ENCODE measurements at places on chromosomes 4 and X.

GRCh38 chr4:80184825-80185756, 12.2 kb upstream of the PRDM8 start:
- peak; percentile 65 for DNase-seq

DNA sequence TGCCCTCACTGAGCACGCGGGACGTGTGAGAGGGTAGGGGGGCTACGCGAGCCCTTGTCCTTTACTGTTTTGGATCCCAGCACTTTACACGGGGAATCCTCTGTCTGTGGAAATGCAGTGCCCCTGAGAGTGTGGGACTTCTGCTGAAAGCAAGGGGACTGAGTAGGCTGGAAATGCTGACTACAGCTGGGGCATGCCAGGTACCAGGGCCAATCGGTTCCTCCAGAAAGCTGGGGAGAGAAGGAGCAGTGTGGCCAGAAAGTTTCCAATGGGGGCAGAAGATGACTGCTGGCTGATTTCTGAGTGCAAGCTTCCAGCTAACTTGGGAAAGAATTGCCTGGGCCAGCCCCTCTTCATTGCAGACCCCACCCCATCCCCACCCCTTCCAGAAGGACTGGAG, 1.5 kb downstream of the NHSL2 start:
- no peak for DNase-seq

GRCh38 chr4:10092481-10093270, 23.9 kb downstream of the WDR1 start:
- peak; percentile 51 for DNase-seq

DNA sequence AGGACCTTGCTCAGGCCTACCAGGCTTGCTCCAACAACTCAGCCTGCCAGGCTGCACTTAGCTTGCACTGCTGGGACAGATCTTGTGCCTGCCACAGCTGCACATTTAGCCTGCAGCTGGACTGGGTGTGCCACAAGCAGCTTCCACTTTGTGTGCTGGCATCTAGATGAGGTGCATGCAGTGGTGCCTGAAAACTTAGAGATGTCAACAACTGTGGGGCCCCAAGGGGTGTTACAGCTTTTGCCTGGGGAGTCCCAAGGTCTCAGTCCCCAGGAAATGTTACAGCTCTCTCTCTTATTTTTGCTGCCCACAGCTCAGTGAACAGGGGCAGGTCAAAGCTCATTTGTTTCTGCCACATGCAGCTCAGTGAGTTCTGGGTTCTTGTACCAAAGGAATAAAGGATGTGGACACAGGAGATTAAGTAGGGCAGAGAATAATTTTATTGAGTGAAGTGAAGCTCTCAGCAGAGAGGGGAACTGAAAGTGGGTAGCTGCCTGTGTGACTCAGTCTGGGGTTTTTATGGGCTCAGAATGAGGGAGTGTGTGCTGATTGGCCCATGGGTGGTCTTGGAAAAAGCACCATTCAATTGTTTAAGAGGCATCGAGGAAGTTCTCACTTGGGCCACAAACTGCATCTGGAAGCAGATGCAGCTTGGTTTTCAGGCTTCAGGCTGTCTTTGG, 828.3 kb downstream of the TECRL start:
- no peak for DNase-seq

DNA sequence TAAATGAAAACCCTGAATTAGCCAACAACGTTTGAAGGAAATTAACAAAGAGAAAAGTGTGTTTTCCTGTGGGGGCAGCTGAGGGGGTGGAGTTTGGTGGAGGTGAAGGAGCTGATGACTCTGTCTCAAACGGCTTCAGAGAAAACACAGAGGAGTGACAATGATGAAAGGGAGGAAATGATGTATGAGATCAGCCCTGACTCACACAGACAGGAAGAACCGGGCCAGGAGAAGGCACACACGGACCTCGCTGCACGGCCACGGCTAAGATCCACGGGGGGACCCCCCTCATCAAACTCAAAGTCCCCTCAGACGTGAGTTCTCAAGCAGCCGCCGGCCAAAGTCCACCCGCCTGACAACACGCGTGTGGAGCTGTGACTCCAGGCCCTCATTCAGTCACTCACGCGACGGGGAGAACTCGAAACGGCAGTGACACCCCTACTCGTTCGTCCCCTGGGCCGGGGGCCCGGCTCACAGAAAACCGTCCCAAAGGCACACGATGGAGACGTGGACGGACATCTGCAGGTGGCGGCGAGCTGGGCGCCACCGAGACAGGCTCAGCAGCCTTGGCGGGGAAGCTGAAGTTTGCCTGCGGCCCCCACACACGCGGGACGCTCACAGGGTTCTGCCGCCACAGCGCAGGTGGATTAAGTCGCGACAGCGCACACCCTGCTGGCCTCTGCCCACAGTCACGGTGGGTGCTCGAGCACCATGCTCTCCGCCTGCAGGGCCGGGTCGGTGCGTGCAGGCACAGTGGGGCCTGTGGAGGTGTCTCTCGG, 28.8 kb downstream of the PPP2R3B start:
- peak; percentile 41 for DNase-seq

GRCh38 chr4:109294006-109294405, 8.5 kb downstream of the COL25A1 start:
- peak; percentile 78 for DNase-seq

- no peak for DNase-seq
Measured at GRCh38 chr4:182564724-182565369, 321.6 kb downstream of the TENM3 start.

DNA sequence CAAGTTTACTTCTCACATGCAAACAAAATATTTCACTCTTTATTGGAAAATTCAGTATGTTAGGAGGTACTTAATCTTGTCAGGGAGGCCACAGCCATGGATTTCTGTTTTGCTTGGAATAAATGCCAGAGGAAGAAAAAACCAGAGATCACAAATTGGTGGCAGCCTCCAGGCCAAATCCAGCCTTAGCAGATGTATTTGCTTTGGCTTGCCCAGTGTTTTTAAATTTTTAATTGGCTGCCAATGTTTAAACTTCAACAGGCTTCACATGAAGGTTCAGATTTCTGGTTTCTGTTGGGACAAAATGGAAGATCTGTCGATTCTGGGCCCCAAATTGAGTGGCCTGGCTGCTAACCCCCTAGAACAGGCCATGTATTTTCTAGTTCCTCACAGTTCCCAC, 19.2 kb downstream of the YY2 start:
- DNase-seq, result no peak

GRCh38 chr4:176422511-176422910, 102.7 kb downstream of the SPCS3 start:
- DNase-seq, result no peak

GRCh38 chrX:38878641-38879340, 77.5 kb downstream of the MID1IP1 start:
- DNase-seq, result no peak

DNA sequence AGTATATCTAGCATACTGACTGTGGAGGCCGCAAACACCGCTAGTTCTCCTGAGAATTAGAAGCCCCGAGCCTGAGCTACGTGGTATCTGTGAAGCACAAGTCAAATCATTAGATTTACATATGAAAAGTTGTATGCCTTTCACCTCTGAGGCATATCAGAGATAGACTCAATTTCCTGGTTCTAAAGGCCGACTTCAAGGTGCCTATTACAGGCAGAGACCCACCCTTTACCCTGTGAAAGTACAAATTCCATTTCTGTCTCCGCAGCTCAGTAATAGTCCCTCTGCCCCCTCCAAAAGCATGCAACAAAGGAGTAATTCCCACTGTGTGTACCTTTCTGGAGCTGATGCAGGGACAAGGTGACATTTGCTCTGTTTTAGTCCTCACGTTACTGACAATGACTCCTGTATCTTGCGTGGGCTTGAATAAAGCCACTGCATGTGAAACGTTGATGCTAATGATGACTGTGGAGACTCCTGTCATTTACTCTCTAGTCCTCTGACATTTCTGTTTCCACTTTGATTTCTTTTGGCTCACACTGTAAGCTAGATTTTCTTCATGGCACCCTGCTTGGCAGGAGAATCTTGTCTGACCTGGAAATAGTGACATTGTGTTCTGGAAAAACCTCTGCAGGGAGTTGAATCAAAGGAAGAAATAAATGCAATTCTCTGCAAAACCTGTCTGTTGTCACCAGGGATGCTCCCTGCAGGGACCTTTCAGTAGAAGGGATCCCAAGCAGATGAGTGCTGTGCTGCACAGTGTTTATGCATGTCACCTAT, 273.2 kb upstream of the EMCN start:
- DNase-seq, result no peak

DNA sequence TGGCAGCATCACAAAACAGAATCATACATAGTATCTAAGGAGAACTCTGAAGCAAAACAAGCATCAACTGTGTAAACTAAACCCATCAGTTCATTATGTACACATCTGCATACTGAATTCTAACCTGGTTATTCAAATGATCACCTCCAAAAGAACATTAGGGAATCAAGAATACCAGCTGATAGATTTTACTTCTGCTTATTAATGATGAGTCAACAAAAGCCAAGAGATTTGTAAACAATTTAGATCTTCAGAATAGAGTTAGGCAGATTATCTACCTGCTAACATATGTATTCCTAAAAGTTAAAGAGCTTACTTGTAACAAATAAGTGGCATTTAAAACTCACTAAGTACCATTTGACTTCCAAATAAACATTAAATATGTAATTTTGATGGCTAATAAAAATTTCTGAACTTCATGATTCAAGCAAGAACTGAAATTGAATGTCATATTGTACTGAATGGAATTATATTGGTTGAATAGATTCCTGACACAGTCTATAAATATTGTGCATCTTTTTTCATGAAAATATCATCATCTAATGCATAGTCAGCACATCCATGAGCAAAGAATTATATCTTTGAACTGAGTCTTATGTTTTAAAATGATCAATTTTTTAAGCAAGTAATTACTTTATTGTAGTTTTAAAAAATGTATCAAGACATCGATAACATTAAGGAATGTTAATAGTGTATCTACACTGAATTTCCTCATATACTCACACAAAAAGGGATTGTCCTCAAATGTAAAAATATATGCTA, 470.5 kb downstream of the GRXCR1 start:
- DNase-seq, result no peak

DNA sequence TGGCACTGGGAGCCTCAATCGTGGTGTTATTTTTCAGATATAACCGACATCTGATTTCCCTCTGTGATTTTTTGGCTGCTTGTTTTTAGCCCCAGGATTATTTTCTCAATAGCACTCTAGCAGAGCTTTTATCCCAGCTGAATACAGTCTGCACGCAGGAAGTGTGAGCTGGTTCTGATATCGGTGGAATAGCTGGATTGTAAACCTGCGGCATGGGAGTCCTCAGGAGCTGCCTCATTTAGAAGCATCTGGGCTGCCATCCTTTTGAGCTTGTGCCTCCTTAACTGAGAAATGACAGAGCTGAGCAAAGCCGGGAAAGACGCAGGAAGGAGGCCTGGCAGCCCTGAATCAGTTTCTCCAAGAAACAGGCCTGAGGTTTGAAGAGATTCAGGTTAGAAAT, 28.4 kb upstream of the GRPEL1 start:
- DNase-seq, result no peak

- no peak for DNase-seq
Measured at GRCh38 chr4:56689201-56689969, 8.3 kb upstream of the HOPX start.

DNA sequence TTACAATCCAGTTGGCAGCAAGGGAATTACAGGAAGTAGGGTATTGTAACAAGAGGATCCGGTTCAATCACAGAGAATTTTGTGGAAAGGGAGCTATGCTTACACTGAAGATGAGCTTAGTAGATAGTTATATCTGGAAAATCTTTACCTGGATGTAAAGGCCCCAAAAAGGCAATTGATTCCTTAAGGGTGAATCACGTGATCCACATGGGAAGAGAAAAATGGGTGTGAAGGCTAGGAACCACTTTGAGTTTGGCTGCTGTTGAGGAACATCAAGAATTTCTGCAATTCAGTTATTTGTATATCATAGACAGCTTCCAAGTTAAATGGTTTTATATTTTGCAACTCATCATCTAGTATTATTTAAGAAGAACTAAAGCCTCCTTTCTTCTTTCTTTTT, 194.0 kb upstream of the ARHGAP24 start:
- DNase-seq, result no peak

- peak; percentile 27 for DNase-seq
Measured at GRCh38 chr4:6076391-6076790, 58.2 kb upstream of the C4orf50 start.

DNA sequence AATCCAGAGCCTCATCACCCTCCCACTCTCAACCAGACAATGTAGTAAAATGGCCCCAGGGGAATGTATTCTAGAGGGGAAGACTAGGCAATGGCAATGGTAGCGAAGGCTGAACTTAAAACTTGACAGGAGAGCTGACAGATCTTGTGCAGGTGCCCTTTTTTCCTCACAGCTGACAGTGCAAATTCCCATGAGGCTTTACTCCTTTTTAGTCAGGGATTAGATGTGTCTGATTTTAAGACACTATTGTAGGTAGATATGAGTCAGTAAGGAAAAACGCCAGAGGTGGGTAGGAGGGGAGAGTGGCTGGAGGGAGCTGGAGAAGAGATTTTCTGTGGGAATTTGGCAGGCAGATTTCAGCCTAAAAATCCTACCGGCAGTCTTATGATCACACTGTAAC, 10.7 kb downstream of the CAPN6 start:
- no peak for DNase-seq

- DNase-seq, result peak; percentile 52
Measured at GRCh38 chr4:168907119-168907698, 102.8 kb downstream of the CBR4 start.

DNA sequence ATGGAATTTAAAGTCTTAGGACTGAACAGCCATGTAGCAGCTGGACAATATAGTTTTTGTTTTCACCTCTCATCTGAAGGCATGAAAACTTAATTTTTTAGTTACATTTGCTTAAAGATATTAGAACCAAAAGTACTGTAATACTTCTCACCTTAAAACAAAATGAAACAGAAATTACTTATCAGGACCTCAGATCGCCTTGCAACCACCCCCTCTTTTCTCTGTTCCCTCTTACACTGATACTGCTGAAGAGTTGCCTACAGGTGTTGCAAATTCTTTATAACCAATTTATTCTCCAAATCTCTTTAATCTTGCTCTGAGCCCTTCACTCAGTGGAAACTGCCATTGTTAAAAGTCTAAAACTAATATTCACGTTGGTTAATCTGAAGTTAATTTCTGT, 145.0 kb downstream of the SPCS3 start:
- no peak for DNase-seq

DNA sequence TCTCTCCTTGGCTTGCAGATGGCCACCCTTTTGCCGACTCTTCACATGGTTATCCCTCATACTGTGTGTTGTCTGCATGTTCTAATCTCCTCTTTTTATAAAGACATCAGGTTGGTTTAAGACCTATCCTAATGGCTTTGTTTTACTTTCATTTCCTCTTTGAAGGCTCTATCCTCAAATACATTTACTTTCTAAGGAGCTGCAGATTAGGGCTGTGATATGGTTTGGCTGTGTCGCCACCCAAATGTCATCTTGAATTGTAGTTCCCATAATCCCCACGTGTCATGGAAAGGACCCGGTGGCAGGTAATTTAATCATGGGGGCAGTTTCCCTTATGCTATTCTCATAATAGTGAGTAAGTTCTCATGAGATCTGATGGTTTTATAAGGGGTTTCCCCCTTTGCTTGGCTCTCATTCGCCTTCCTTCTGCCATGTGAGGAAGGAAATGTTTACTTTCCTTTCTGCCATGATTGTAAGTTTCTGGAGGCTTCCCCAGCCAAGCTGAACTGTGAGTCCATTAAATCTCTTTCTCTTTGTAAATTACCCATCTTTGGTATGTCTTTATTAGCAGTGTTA, 204.5 kb downstream of the RELL1 start:
- DNase-seq, result no peak

- no peak for DNase-seq
Measured at GRCh38 chr4:41257906-41258305, 1.2 kb downstream of the UCHL1 start.

Data from hematopoietic multipotent progenitor cell treated with erythropoietin and hydrocortisone succinate and interleukin-3 and kit ligand, for 4 days (in vitro differentiated cells).